ENCODE measurements at places on chromosomes 2 and 18.

DNA sequence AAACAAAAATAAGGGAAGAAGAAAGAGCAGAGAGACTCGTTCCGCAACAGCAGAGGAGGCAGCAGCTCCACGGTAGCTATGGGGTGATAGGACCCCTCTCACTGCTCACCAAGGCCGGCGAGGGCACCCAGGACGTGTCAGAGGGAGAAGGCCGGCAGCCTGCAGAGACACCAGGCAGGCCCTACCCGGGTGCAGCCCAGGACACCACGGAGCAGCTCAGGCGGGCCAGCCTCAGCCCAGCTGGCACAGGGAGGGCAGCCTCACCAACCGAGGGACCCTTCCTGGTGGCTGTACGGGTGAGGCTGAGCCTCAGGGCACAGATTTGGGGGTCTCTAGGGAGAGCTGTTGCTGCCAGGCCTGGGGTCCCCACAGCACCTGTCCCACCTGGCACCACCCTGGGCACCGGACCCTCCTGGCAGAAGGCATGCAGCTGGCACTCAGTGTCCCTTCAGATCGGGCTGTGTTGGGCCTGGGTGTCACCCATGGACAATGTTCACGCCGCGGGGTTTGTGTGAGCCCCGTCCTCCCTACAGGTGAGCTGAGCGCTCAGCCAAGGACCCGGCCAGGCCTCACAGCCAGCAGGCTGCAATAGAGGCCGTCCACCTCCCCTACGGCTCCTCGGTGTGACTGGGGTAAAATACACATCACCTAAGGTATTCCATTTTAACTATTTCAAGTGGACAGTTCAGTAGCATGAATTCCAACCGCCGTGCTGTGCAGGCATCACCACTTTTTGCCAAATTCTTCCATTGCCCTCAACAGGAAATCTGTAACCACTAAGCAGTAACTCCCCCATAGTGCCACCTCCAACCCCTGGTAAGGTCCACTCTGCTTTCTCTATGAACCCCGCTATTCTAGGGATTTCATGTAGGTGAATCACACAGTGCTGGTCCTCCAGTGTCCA is 21.6 kb downstream of the KCNG2 start:
- H3K4me3 ChIP-seq = no peak overlapping the region
- peaks cover 51% of the 10 kb centered on the region for H3K27me3 ChIP-seq
- H3K4me1 ChIP-seq = no peaks in the 10 kb centered on the region

DNA sequence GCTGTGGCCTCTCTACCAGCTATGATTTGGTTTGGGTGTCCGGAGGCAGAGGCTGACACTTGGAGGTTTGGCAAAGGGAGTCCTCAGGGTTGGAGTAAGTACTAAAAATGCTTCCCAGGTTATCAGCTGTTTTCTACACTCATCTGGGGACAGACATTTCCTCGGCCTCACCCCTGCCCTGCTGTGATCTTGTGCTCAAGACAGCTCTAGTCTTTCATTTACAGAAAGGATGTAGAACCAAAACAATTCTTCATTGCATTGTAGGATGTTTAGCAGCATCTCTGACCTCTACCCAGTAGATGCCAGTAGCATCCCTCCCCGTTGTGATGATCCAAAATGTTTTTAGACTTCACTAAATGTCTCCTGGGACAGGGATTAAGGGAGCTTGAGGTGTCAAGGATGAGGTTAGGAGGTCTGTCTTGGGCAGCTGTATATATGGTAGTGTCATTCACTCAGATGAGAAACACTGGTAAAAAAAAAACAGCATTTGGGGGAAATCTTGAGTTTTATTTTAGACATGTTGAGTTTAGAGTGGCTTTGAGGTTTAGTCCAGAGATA is 26.6 kb downstream of the CD28 start:
- no peaks in the 10 kb centered on the region for H3K4me1 ChIP-seq
- H3K4me3 ChIP-seq = no peak overlapping the region
- no peak overlapping the region for H3K27ac ChIP-seq
- no peak for DNase-seq

DNA sequence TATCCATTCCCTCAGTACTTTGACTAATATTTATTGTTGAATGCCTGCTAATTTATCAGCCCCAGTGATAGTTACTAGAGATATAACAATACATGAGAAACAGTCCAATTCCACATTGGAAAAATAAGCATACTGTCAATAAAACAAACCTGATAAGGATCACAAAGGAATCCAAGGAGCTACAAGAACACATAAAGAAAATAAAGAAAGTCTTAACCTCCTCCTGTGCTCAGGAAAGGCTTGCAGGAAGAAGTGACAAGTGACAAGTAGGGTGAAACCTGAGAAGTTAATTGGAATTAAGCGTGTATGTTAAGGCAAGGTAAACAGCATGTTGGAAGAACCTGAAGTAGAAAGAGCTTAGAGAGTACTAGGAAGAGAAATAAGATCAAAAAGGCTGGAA is 20.3 kb upstream of the ASNSD1 start:
- DNase-seq = no peak
- no peaks in the 10 kb centered on the region for H3K4me1 ChIP-seq

DNA sequence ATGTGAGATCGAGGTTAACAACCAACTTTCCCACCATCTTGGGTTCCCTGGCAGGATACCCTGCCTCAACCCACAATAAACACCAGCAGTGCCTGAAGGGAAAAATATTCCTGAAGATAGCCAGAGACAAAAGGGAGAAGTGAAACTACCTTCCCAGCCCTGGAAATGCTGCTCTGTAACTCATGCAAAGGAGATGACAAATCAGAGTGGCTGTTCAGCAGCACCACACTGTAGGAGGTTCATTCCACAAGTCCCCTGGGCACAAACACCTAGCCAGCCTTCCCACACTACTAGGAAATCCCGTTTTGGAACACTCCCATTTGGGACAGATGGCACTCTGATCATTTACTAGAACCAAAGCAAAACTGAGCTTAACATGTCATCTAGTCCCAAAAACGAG is 190.7 kb upstream of the RBBP8 start:
- no peaks in the 10 kb centered on the region for H3K4me1 ChIP-seq
- DNase-seq = no peak
- no peaks in the 10 kb centered on the region for H3K36me3 ChIP-seq
- no peak overlapping the region for H3K27ac ChIP-seq
- H3K4me3 ChIP-seq = no peak overlapping the region

GRCh38 chr2:55804535-55804934 is 110.9 kb upstream of the PNPT1 start:
- H3K4me1 ChIP-seq = no peaks in the 10 kb centered on the region
- no peak for DNase-seq

DNA sequence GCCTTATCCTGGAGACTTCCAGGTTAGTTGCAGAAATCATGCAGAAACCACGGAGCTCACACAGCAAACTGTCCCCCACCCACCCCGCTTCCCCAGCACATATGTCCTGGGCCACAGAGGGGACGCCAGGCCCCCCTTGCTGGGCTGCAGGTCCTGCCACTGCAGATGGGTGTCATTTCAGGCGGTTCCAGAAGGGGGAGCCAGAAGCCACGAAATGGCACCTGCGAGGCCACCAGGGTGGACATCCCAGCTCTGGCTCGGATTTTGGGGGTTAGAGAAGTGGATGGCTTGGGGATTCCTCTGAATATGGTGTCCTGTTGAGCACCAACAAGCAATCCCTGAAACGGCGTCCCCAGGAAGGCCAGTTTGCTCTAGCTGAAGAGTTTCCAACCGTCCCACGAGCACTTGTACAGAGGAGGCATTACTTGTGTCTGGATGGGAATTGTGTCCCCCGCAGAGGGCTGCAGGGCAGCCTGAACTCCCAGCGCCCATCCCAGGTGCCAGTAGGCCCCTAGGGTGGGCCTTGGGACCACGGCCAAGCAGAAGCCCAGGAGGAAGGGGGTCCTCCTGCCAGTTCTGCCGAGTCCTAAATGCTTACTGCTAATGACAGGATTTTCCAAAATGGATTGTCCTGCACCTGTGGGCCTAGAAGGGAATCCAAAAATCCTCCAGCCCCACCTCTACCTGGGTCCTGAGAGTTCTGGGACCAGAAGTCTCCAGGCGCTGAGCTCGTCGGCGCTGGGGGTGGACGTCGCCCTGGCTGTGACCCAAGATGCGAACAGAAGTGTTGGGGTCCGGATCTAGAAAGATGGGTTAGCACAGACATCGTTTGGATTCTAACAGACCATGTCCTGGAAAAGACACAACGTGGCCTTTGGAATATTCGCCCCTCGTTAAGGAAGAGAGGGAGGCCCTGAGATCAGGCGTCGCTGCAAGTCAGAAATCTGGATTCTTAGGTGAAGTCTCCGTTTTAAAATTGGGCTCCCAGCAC is 14.6 kb upstream of the NFATC1 start:
- H3K36me3 ChIP-seq = peaks cover 17% of the 10 kb centered on the region
- no peak overlapping the region for H3K4me3 ChIP-seq
- peaks cover 17% of the 10 kb centered on the region for H3K4me1 ChIP-seq
- no peaks in the 10 kb centered on the region for H3K27me3 ChIP-seq
- H3K27ac ChIP-seq = no peak overlapping the region

DNA sequence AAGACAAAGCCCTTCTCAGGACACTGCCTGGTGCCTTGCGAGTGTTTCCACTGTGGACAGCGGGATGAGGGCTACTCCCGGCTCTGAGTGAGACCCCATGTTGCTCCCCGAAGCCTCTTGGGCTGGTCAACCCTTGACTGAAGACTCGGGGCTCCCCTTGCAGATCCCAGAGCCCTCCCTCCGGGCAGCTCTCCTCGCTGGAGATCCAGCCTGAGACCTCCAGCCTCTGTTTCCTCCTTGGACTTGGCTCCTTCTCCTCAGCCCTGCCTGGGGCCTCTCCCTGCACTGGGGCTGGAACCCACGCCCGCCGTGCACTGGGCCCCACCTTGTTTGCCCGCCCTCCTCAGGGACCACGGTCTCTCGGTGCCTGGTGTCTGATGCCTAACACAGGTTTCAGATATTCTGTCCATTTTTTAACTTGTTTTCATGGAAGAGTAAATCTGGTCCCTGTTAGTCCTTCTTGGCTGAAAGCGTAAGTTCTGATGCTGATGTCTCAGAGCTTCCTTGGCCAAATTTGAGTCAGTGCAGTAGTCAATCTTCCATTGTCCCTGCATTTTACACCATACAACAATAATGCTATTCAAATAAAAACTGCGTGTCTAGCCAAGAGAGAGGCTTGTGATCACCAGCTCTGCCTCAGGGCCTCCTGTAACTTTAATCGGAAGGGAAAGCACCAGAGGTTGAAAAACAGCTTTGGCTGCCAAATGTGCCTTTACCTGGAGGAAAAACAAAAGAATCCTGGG is 139.3 kb upstream of the CTDP1 start:
- H3K27ac ChIP-seq = no peak overlapping the region
- no peaks in the 10 kb centered on the region for H3K36me3 ChIP-seq
- H3K4me1 ChIP-seq = no peaks in the 10 kb centered on the region
- peak; percentile 55 for DNase-seq
- no peak overlapping the region for H3K4me3 ChIP-seq
- no peaks in the 10 kb centered on the region for H3K27me3 ChIP-seq

GRCh38 chr18:59996370-59996966 is 96.7 kb downstream of the PMAIP1 start:
- no peak overlapping the region for H3K4me3 ChIP-seq
- no peaks in the 10 kb centered on the region for H3K27me3 ChIP-seq
- DNase-seq = no peak
- H3K4me1 ChIP-seq = no peaks in the 10 kb centered on the region

DNA sequence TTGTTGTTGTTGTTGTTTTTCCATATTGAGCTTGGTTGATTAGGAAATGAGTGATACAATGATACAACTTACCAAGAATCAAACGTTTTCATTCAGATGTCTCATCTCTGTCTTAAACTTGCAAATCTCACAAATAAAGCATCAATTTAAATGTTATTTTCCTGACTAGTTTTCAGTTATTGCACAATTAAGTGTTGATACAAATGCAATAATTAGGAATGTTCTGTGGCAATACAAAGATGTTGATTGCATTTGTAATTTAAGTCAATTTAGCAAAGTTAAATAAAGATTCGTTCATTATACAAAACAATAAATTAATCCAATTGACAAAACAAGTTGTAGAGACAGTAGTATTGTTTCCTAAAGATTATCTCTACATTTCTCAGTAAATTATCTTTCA is 392.3 kb upstream of the ZNF804A start:
- H3K27me3 ChIP-seq = no peaks in the 10 kb centered on the region
- H3K27ac ChIP-seq = no peak overlapping the region
- H3K36me3 ChIP-seq = no peaks in the 10 kb centered on the region
- no peak for DNase-seq

DNA sequence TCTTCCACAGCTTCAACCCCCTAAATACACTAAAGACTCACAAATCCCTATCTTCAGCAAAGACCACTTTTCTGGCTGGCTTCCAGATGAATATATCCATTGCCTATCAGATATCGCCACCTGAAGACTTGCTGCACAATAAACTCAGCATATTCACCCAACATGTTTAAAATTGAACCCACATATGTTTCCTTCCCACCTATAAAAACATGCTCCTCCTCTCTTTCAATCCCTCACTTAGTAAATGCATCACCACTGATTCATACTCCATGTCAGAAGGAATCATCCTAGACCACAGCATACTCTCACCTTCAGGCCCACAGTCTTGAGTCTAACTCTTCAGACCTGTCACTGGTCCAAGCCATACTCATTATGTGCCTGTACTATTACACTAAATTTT is 5.3 kb downstream of the SPC25 start:
- no peak overlapping the region for H3K27ac ChIP-seq
- no peak overlapping the region for H3K4me3 ChIP-seq
- peaks cover 5% of the 10 kb centered on the region for H3K4me1 ChIP-seq
- H3K27me3 ChIP-seq = no peaks in the 10 kb centered on the region

- H3K36me3 ChIP-seq = peaks cover 10% of the 10 kb centered on the region
- H3K4me1 ChIP-seq = no peaks in the 10 kb centered on the region
- no peak overlapping the region for H3K27ac ChIP-seq
- no peak for DNase-seq
These were observed 9.5 kb upstream of the MALL start for GRCh38 chr2:110124939-110125691.

DNA sequence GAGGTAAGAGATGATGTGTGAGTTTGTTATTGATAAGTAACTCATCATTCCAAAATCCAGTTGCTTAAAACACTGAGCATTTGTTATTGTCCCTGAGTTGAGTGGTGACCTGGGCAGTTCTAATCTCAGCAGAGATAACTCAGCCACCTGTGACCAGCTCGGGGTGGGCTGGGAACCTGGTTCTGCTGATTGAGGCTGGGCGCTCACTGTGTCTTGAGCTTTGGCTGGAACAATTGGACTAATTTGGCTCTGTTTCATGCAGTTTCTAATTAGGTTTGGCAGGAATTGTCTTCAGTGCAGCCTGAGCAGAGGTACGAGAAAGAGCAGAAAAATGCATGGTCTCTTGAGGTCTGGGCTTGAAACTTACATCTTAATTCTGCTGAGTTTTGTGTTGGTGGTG is 144.7 kb downstream of the RNF144A start:
- H3K4me1 ChIP-seq = peaks cover 30% of the 10 kb centered on the region
- no peak overlapping the region for H3K4me3 ChIP-seq
- H3K36me3 ChIP-seq = no peaks in the 10 kb centered on the region
- H3K27ac ChIP-seq = peak overlapping the region; percentile 39
- H3K27me3 ChIP-seq = no peaks in the 10 kb centered on the region

GRCh38 chr18:49139766-49140165 is 189.0 kb upstream of the SMAD7 start:
- no peaks in the 10 kb centered on the region for H3K27me3 ChIP-seq
- no peak overlapping the region for H3K4me3 ChIP-seq
- no peaks in the 10 kb centered on the region for H3K36me3 ChIP-seq
- DNase-seq = no peak
- no peaks in the 10 kb centered on the region for H3K4me1 ChIP-seq

GRCh38 chr2:39636306-39636705 is 29.4 kb upstream of the TMEM178A start:
- no peak overlapping the region for H3K4me3 ChIP-seq
- H3K36me3 ChIP-seq = no peaks in the 10 kb centered on the region
- H3K27ac ChIP-seq = no peak overlapping the region
- no peaks in the 10 kb centered on the region for H3K27me3 ChIP-seq

- peaks cover 16% of the 10 kb centered on the region for H3K4me1 ChIP-seq
- peak overlapping the region; percentile 8 for H3K4me3 ChIP-seq
- no peak overlapping the region for H3K27ac ChIP-seq
- H3K36me3 ChIP-seq = no peaks in the 10 kb centered on the region
These were observed 686.0 kb downstream of the NRXN1 start for GRCh38 chr2:50345701-50346591.
